ENCODE measurements at places on chromosomes 2 and 18.

DNA sequence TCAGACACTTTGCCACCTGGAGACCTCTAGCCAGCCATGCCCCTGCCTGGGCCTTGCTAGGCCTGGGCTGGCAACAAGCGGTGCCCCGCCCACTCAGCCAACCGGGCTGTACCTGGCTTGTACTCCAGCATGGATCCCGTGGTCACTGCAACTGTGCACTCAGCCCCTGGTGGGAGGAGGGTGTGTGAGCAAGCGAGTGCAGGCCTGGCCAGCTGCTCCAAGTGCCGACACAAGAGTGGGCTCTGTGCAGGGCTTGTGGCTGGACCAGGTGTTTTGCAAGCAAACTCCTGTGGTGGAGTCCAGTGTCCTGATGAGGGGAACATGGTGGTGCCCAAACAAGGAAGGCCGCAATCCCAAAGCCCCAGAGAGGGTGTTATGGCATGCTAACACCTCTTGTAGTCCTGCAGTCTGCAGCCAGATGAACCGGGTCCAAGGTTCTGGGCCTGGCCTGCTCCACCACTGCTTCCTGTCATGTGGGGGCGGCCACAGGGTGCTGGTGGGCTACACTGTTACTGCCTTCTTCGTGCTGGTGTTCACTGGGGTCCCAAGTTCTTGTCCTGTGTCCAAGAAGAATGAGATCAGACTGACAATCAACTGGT lies 60.1 kb upstream of the CD28 start:
- DNase-seq, result no peak

GRCh38 chr2:96895746-96896651 lies 26.1 kb upstream of the SEMA4C start:
- no peak for DNase-seq

- no peak for DNase-seq
Measured at GRCh38 chr18:54440292-54440691, 82.6 kb downstream of the C18orf54 start.

- no peak for DNase-seq
Measured at GRCh38 chr18:78939105-78939504, 40.5 kb upstream of the SALL3 start.

DNA sequence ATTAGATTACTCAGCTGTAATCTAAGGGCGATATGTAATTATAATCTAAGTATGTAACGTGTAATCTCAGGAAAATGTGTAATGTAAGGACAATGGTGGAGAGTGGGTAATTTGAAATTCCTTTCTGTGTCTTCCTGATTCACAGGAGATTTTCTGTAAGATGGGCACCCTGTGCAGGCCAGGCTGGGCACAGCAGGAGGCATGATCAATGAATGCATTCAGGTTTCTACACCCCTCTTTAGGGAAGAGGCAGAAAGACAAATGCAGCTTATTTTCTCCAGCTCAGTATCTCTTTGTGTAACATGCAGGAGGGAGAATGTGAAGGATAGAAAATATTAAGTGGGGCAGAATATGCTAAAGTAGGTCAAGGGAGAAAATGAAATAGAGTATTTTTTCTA lies 320.1 kb downstream of the PIK3C3 start:
- DNase-seq, result no peak

- no peak for DNase-seq
Measured at GRCh38 chr18:75253784-75254183, 43.2 kb downstream of the TSHZ1 start.

GRCh38 chr18:69388222-69388621 lies 12.5 kb upstream of the DOK6 start:
- DNase-seq, result no peak

GRCh38 chr2:98761267-98761781 lies 30.4 kb upstream of the MGAT4A start:
- no peak for DNase-seq

- no peak for DNase-seq
Measured at GRCh38 chr2:238716585-238716984, 131.3 kb upstream of the TWIST2 start.

- no peak for DNase-seq
Measured at GRCh38 chr2:140842110-140842509, 1288.7 kb downstream of the LRP1B start.

- no peak for DNase-seq
Measured at GRCh38 chr2:22788749-22789327, 596.1 kb upstream of the KLHL29 start.

DNA sequence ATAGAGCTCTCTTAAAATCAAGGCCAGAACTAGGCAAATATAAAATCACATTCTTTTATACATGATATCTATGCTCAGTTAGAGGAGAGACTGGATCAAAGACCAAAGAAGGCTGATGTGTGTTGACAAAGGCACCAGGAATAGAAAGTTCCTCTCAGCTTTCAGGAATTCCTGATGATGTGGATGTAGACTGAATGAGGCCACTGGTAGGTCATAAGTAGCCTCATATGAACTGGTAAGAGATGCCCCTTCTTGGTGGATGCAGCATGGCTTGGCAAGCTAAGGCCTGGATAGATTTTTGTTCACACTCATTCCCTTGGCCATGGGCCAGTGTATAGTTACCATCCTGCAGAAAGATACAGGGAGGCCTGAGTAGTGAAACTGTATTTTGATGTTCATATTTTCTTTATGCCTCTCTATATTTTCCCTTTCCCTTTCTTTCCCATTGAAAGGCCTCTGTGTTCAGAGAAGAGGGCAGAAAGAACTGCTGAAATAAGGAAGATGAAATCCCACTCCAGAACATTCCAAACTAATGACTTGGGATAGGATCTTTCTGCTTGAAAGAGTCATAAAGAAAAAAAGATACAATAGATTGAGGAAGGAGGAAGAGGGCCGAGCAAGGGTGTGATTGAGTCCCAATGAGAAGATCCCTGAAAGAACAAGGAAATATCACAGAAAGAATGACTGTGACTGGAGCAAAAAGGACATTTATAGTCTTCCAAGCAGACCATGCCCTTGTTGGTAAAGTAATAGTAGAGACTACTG lies 2182.7 kb upstream of the PIK3C3 start:
- no peak for DNase-seq

GRCh38 chr18:35189510-35189909 lies 51.3 kb upstream of the ZNF397 start:
- DNase-seq, result no peak

GRCh38 chr2:169047256-169048250 lies 16.4 kb upstream of the ABCB11 start:
- DNase-seq, result no peak

GRCh38 chr2:31232586-31232985 lies 1.4 kb upstream of the EHD3 start:
- DNase-seq, result no peak

GRCh38 chr2:56292951-56293350 lies 109.2 kb downstream of the CCDC85A start:
- DNase-seq, result no peak

DNA sequence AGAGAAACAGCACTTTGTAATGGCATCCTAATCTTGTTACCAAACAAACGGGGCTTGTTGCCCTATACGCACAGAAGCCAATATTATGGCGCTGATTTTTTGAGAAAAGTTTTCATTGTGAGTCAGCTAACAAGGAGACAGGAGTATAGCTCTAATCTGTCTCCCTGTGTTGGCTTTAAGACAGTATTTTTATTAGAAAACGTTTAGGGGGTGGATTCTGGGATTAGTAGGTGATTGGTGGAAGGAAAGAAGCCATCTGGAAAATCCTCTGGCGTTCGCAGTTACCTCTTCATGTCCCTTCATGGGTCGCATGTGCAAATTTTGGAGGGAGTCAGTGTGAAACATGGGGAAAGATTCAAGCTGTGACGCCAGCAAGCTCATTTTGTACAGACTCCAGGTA lies 698 bp upstream of the TMEM237 start:
- DNase-seq, result no peak

DNA sequence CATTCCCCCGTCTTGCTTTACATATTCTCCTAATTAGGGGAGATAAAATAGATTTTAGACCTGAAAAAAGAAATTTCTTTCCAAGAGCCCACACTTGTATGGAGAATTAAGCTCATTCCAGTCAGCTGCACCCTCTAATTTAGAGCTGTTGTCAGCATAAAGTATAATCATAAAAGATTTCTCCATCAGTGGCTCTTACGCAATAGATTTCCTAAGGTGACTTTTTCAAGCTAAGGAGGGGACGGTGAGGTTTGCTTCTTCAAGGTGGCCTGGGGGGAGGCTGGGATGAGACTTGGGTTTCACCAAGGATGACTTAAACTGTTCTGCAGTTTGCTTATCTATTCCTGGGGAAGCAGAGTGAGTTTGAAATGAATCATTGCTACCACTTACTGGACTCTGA lies 426.2 kb downstream of the NBAS start:
- DNase-seq, result no peak

GRCh38 chr18:7017013-7017412 lies 100.6 kb downstream of the LAMA1 start:
- no peak for DNase-seq

DNA sequence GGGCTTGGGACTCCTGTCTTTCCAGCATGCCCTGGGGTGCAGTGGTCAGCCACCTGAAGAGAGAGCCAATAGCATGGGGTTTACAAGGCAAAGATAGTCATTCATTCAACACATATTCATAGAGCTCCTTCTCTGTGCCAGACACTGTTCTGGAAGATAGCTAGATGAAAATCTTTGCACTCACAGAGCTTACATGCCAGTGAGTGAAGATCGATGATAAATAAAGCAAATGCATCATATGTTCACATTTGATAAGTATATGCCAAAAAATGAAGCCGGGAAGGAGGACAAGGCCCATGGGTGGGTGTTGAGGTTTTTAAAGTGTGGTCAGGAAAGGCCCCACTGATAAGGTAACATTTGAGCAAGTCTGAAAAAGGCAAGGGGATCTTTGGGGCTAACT lies 130.8 kb upstream of the CDCA7 start:
- no peak for DNase-seq

DNA sequence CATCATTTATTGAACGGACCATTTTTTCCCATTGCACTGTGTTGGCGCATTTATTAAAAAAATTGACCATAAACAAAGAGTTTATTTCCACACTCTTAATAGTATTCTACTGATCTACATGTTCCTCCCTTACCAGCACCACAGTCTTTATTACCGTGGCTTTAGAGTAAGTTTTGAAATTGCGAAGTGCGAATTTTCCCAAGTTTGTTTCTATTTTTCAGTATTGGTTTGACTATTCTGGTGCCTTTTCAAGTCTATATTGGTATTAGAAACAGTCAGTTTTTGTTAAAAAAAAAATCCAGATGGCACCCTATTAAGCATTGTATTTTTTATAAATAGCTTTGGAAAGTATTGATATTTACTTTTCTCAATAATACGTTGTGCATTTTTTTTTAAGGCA lies 795.1 kb upstream of the HS6ST1 start:
- DNase-seq, result no peak

DNA sequence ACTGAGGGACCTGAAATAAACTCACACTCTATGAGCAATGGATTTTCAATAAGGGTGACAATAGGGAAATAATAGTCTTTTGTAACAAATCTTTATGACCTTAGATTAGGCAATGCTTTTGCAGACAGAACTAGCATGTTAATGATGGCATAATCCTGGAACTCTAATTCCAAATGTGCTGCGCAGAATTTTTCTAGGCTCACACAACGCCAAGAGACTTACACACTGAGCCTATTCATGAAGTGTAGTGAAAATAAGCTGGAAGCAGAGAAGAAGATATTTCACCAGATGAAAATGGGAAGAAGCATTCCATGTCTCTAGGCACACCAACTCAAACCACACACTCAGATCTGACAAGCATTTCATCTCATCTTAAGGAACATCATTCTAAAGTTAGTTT lies 178.5 kb downstream of the L3MBTL4 start:
- no peak for DNase-seq

GRCh38 chr2:9251154-9252001 lies 44.8 kb downstream of the ASAP2 start:
- DNase-seq, result no peak

- no peak for DNase-seq
Measured at GRCh38 chr2:68039317-68039716, 23.5 kb downstream of the C1D start.

- DNase-seq, result no peak
Measured at GRCh38 chr2:16713011-16713423, 47.4 kb upstream of the CYRIA start.

GRCh38 chr2:135318808-135319207 lies 212.2 kb downstream of the ZRANB3 start:
- DNase-seq, result no peak

DNA sequence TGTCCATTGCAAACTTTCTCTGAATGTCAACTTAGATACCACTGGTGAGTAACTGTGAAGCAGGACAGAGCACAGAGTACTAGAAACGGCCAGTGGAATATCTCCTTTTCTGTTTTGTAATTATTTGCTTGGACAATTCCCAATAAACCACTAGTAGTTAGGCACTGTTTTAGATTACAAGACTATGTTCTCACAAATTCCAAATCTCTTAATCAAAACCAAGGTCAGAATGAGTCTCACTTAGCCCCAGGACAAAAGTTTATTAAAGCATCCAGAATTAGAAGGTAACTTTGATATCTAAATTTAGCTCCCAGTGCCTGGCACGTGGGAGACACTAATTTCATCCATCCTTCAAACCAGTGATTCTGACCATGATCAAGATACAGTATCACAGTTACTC lies 89.0 kb downstream of the ZNF521 start:
- DNase-seq, result no peak

- DNase-seq, result no peak
Measured at GRCh38 chr2:199223791-199224190, 233.9 kb downstream of the SATB2 start.

- no peak for DNase-seq
Measured at GRCh38 chr2:118689456-118689855, 158.0 kb downstream of the EN1 start.

DNA sequence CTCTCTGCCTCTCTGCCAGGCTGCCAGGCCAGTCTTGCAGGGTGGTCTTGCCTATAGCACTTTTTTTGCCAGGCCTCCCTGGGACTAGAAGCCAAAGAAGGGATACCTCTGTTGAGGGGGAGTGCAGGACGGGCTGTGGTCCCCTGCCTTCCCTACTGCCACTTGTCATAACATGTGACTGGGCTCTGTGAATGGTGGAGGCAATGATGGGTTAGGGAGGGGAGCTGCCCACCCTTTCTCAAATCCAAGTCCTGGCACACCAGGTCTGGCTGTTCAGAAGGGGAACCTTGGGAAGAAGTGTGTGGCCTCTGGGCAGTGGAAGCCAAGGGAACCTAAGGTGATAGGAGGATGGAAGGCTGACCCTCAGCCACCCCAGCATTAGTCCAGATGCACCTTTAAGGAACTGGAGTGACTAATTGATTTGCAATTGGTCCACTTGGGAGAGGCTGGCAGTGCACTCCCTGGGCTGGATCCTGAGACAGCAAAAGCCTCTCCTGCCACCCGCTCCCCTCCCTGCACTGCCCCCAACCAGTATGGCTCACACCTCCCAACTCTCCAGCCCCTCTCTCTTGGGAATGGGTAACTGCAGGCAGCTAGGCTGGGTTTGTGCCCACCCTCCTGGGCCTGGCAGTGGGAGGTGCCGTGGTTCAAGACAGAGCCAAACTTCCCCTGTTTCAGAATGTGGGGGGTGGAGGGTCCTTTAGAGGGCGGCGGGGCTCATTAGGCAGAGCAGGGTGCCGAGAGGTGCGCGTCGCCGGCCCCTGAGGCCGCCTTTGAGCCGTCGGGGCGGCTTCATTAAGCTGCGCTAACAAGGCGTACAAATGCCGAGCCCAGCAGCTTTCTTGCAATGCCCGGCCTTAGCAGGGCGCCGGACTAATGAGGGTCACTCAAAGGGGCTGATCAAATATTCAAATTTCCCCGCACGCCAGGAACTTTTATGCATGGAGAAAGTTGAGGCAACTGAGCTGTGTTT lies 4.5 kb upstream of the SIX3 start:
- no peak for DNase-seq

- DNase-seq, result no peak
Measured at GRCh38 chr2:43191947-43192516, 34.4 kb downstream of the ZFP36L2 start.

Measured in fibroblast of skin of left biceps (primary cell).